ENCODE measurements at places on chromosomes 1 and 21. TPM values are rescaled to one million over a fixed set of nuclear protein-coding genes. Genes with fewer than 3 reads are reported as not detected.

- no peak for DNase-seq
Observed at GRCh38 chr21:33078907-33079582, 9.1 kb downstream of the OLIG1 start.

- no peak for DNase-seq
Observed at GRCh38 chr1:228142701-228143136, 2.6 kb downstream of the GUK1 start.

DNA sequence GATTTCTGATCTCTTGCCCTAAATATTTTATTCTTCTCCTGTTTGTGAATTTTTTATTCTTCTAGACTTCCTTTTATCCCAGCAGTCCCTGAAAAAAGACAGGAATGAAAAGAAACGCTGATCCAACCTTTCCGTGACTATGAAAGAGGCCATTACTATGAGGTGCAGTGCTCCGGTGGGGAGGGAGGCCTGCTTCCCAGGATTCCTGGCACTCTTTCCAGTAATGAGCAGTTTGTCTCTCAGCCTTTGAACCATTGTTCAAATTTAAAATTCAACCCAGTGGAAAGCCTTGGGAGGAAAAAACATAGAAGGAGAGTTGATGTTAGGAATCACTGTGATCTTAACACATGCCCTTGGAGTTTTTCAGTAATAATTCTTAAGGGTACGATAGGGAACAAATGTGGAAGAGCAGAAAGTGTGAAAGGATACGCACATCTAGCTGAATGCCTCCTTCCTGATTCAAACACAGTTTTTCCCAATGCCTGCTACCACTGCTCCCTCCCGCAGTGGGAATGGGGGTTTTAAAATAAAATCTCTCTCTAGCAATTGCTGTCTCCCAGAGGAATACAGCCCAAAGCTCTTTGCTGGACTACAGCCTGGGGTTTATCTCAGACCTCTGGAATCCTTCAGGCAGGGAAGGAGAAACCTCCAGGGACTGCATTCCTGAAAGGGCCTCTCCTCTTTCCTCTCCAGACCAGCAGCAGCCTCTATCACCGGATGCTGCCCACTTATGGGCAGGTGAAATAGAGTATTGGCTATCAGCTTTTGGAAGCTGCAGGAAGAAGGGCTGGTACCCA is 6.1 kb downstream of the IER5 start:
- peak; percentile 16 for DNase-seq

GRCh38 chr1:35717911-35718476 is 690 bp downstream of the C1orf216 start:
- DNase-seq = peak; percentile 82

GRCh38 chr1:103333141-103333540 is 192.4 kb upstream of the RNPC3 start:
- DNase-seq = no peak

DNA sequence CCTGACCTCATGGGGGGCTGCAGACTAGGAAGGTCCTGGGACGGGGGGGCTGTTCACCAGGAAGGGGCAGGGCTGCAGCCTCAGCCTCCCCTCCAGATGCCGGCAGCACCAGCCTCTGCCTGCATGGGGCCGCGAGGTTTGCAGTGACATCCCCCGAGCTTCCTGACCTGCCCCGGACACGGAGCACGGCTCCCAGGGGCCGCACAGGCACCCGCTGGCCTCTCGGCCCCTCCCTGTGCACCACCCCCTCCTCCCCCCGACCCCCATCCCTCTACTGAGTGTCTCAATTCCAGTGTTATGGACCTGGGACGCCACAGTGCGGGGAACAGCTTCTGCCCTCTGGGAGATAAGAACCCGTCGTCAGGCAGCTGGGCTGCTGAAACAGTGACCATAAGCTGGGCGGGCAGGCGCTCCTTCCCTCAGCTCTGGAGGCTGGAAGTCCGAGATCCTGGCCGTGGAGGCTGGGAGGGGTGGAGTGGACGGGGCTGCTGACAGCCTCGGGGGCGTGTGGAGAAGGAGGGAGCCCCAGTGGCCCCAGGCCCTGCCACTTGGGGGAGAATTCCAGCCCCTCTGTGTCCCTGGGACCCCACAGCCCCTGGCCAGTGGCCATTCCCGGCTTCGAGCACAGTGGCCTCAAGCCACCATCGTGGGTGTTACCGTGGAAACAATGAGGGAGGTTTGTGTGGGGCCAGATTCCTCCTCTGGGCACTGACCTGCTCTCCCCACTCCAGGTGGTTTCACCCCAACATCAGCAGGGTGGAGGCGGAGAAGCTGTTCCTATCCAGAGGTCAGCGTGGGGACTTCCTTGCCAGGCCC is 11.6 kb downstream of the RNF223 start:
- no peak for DNase-seq

GRCh38 chr1:110187139-110187890 is 22.8 kb upstream of the KCNC4 start:
- no peak for DNase-seq

DNA sequence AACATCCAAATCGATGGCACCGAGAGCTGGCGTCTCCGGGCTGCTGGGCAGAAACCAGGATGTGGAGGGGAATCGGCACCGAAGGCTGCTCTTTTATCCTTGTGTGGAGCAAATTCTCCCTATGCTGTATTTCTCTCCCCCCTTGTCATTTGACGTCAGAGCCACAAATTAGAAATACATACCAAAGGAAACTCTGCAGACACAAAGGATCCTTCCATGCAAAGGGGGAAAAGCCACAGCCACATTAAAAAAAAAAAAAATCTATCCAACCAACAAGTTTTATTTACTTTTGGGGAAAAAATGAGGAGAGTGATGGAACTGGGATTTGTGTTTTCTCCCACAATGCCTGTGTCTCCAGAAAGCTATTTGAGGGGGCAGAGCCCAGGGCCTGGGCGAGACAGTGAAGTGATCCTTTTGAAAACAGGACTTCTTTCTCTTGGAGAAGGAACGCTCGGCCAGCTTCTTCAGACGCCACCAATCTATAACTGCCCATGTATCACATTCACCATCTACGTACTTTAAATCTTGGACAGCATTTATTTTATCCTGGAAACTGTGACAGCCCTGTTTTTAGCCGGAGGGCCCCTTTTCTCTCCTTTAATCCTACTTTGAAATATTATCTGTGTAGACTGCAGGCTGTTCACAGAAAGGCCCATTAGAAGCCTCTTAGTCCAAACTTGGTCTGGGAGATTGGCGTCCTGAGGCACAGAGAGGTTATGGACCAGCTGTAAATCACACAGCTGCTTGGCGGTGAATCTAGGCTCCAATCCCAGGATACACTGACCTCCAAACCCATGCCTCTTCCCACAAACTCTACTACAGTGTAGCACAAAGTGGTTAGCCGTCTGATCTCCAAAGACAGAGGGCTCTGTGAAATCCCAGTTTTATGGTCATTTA is 4.5 kb downstream of the KANK4 start:
- DNase-seq = no peak

DNA sequence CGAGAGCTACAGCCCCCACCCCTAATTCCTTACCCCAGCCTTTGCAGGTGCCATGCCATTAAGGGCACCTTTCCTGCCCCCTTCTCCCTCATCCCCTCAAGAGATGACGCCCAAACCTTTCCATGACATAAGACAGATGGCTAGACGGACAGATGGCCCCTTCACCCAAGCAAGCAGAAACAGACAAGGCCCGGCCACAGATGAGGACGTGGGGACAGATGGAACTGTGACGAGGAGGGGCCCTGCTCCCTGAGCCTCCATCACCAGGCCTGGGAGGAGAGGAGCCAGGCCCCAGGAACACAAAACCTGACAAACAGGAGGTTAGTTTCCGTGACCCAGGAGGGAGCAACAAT is 24.7 kb upstream of the PEF1 start:
- DNase-seq = no peak

- no peak for DNase-seq
Observed at GRCh38 chr1:115647047-115647446, 5.3 kb downstream of the VANGL1 start.

DNA sequence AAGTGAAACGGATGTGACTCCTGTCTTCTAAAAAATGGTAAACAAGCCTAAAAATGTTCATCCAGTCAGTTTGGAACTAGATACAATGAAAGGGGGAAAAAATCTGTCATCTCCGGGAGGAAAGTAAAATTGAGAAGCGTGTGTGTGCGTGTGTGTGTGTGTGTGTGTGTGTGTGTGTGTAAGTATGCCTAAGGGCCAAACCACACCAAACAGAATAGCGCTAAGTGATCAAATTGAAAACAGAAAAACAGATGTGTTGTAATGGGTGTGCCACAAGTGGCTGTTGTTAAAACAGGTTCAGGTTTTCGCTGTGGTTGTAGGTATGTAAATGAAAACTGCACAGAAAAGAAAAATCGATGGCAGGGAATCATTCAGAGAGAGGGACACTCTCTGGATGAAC is 106.7 kb downstream of the RNF220 start:
- DNase-seq = no peak

Gene KIRREL1
- 16.4 TPM for total RNA-seq

GRCh38 chr1:200316148-200316803 is 93.6 kb downstream of the ZNF281 start:
- no peak for DNase-seq

- no peak for DNase-seq
Observed at GRCh38 chr1:198529414-198529813, 11.1 kb downstream of the ATP6V1G3 start.

DNA sequence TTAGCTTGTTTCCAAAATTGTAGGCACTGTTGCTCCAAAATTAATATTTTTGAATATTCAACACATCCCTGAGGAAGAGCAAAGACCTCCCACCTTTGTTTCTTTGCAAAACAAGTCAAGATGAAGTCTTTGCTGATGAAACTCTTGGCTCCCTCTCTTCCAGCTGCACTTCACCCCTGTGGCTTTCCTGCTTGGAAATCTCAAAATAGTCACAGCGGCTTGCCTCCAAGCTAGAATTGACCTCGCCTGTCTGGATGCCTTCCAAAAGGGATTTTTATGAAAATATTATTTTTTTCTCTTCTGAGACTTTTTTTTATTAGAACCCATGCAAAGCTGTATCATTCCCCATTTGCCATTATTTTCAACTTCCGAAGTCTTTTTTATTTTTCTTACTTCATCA is 71.1 kb upstream of the MROH9 start:
- peak; percentile 14 for DNase-seq

DNA sequence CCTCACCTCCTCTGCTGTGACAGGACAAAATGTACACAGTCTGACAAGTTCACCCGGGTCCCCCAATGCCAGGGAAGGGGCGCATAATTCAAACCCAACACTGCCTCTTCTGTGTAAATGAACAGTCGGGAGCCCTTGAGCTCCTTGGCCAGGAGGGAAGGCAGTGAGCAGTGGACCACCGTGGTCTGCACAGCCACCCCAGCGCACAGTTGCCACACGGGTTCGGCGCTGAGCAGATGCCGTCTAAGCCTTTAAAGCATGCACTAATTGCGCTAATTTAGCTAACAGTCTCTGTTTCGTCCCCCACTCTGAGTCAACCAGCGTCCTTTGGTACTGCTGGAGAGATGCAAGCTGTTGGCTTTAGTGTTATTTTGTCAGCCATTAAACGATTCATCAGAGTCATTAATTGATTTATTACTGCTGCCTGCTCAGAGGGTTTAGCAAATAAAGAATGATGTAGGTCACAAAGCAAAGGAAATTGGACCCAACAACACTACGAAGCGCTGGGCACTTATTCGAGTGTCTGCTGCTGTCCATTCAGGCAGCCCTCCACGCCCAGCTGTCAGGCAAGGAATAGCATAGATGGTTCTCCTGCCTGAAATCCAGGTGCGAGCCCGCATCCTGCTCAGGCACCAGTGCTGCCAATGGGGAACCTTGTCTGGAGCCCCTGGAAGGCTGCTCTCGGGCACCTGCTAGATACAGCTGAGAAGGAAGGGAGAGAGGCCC is 91.5 kb downstream of the MRPL37 start:
- no peak for DNase-seq

DNA sequence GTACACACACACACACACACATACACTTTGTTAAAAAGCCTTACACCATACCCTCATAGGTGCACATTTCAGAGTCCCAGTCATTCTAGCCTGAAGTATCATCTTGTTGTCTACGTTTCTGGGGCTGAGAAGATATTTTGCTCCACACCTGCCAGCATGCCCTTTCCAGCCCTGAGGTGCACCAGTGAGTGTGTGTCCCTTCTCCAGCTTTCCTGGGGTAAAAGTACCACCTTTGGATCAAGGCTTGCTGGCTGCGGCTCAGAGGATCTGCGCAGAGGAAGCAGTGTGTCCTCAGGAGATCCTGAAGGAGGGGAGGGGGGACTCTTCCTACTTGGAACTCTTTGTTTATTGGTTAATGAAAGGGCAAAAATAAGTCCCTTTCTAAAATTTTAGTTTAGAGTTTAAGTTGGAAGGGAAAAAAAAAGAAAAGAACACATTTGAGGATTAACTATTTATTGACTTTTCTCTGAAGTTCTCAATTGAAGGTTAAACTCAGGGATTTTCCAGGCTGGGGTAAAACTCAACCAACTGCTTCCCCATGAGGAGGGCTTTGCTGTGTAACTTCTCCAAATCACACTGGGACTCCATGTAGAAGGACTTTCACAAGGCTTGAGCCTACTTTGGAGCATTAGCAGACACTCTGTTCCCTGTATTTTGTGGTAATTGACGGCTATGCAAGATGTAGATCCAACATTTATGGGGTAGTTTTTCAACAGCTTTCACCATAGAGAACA is 200.3 kb upstream of the SGIP1 start:
- peak; percentile 53 for DNase-seq

- no peak for DNase-seq
Observed at GRCh38 chr1:112735752-112736151, 20.6 kb upstream of the PPM1J start.

- no peak for DNase-seq
Observed at GRCh38 chr1:151408891-151409290, 9.5 kb downstream of the PSMB4 start.

- DNase-seq = no peak
Observed at GRCh38 chr1:199834711-199835110, 192.8 kb upstream of the NR5A2 start.

GRCh38 chr1:104248385-104248784 is 498.7 kb downstream of the AMY1C start:
- no peak for DNase-seq

Gene GPR52
- 3.6 TPM for total RNA-seq

GRCh38 chr1:158310623-158311022 is 20.7 kb downstream of the CD1B start:
- DNase-seq = no peak

DNA sequence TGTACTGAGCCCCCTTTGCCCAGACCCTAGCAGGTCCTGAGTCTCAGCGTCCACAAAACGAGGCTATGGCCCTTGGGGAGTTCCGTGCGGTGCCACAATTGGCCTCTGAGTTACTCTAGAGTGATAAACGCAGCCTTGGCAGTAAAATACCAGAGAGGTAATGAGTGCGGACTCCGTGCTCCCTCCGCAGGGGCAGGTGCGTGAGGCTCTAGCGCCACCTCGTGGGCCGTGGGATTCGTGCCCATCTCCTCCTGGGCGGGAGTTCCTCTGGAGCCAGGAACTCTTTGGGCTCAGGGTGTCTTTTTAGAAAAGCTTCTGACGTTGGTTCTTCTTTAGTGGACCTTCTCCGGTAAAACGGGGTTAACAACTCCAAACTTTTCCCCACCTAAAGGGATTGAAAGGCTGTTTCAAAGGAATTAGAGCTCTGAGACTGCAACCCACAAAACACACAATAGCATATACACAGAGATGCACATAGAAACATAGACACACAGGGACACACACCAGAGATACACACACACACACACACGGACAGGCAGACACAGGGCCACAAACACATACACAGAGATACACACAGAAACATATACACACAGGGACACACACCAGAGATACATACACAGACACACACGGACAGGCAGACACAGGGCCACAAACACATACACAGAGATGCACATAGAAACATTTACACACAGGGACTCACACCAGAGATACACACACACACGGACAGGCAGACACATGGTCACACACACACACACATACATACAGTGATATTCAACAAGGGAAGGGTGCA is 99.4 kb downstream of the KCNJ15 start:
- peak; percentile 91 for DNase-seq

- DNase-seq = no peak
Observed at GRCh38 chr1:197844651-197845050, 57.8 kb upstream of the C1orf53 start.

Data from right cardiac atrium (tissue), 5 donors.